ENCODE measurements at places on chromosomes 4 and X. TPM values are rescaled to one million over a fixed set of nuclear protein-coding genes. Genes with fewer than 3 reads are reported as not detected.

SMR3B gene
- not detected for total RNA-seq

SYTL5 gene
- not detected for total RNA-seq

ETDA gene
- total RNA-seq, result not detected

S100P gene
- 8.8 TPM for total RNA-seq

AMTN gene
- not detected for total RNA-seq

PDE5A gene
- total RNA-seq, result 7.6 TPM

TGIF2LX gene
- total RNA-seq, result not detected

SPANXB1 gene
- not detected for total RNA-seq

PIM2 gene
- total RNA-seq, result 7.9 TPM

PPEF1 gene
- not detected for total RNA-seq
